ENCODE measurements at places on chromosomes 13 and 19.

DNA sequence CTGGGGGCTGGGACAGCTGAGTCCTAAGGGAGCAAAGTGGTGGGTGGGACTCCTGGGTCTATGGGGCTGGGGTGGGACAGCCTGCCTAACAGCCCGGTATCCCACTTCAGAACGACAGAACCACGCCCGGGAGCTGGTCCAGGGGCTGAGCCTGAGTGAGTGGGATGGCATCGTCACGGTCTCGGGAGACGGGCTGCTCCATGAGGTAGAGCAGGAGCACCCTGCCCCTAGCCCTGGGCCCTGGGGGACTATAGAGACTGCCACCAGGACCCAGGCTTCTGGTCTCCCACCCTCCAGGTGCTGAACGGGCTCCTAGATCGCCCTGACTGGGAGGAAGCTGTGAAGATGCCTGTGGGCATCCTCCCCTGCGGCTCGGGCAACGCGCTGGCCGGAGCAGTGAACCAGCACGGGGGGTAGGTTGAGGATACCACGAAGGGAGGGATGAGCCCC, 8.6 kb downstream of the SPHK2 start:
- DNase-seq = no peak

GRCh38 chr19:35436477-35437405, 11.3 kb upstream of the FFAR2 start:
- DNase-seq = peak; percentile 12

DNA sequence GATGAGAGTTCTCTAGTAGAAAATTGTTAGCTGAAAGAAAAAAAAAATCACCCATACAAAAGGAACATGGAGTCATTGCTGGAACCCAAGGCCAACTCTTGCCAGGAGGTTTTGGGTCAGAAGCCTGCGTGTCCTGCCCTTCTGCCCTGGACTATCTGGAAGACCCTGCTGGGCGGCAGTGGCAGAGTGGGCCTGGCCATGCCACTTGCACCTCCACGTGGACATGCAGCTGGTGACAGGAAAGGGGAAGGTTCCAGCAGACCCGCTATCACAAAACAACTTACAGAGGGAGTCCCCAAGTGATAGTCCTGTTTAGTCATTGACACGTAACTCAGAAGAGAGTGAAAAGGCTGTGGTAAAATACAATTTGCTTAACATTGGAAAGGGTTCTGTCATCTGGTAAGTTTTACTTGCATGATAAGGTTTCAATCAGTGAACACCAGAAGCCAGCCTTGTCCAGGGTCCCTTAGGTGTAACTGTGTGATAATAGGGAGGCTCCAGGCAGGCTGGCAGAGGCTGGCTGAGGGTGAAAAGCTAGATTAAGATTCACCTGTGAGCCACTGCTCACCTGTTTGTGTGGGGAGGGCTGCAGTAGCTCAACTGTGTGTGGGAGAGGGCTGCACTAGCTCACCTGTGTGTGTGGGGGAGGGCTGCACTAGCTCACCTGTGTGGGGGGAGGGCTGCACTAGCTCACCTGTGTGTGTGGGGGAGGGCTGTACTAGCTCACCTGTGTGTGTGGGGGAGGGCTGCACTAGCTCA, 47.8 kb downstream of the COL4A2 start:
- DNase-seq = no peak

DNA sequence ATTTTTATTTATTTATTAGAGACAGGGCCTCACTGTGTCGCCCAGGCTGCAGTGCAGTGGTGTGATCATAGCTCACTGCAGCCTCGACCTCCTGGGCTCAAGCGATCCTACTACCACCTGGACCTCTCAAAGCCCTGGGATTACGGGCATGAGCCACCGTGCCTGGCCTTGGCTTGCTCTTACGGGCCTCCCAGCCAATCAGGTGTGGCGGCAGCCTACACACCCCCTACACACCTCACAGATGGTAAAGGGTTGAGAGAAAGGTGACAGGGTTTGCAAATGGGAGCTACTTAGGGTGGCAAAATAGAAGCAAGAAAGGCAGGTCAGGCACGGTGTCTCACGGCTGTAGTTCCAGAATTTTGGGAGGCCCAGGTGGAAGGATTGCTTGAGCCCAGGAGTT, 1.0 kb upstream of the ZBTB32 start:
- DNase-seq = no peak

- no peak for DNase-seq
Observed at GRCh38 chr13:101695870-101696516, 243.5 kb downstream of the ITGBL1 start.

DNA sequence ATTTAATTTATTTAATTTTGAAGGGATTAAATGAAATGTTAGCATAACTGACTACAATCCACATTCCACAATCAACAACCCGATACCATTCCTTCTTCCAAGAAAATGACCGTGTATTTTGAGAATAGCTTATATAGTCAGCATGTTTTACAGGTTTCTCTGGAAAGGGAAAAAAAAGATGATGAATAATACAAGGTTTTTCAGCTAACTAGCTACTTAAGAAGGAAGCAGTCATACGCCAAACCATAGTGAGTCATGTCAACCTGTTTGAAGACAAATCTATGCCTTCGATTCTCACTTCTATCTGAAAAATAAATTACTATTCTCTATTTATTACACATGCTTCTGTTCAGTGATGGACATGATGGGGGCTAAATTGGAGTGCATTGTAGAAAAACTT, 258.6 kb downstream of the EFNB2 start:
- DNase-seq = no peak

DNA sequence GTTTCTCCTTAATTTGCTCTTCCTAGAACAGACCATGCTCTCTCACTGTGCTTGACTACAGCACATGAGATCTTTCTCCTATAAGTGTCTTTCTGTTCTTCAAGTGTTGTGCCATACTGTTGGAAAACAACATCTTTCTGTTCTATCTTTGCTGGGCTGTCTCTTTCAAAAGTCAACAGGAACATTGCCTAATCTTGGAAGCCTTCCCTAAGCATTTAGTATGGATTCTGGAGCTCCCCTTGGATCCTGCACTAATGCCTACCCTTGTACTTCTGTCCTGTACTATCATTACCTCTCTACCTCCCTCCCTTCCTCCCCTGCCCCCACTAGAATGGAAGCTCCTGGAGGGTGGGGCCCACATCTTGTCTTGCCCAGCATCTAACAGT, 26.8 kb downstream of the STARD13 start:
- no peak for DNase-seq

DNA sequence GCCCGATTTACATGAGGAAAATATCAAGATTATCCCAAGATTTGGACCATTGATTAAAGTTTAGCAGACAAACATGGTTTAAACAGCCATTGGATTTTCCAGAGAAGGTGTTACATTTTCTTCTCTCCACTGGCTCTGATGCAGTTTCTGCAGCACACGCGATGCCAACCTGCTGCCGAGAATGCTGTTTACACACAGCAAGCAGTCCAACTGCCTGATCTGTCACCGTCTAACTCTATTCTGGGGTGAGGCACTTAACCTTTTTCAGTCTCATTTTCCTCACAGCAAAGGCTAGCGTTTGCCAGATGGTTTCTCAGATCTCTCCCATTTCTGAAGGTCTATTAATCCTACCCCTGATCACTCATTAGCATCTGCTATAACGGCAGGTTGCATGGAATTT, 763.5 kb upstream of the GPC6 start:
- DNase-seq = no peak

DNA sequence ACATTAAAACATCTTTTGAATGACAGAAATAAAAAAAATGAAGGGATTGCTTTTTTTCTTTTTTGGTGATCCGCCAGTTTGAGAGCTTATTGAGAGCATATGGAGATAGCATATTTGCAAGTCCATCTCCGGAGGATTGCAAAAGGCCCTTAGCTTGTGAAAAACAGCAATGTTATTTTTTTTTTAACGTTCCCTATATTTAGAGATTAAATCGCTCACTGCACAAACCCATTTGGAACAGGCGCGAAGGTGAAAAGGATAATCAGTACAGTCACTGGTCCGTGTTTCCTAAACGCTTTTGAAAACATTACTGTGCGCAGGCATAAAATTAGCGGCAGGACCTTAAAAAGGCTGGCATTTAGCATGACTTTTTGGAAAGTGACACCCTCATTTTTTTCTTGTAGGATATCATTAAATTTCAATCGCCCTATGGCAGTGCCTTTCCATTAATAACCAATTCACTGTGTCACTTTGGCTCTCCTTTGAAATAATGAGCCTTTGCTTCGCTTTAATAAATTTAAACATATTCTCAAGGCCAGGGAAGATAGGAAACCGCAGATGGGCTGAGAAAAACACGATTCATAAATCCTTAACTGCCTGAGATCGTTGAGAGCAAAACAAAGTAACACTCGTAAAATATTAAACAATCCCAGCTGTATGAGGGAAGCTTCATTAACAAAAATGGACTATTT, 342.2 kb downstream of the DACH1 start:
- no peak for DNase-seq

- DNase-seq = no peak
Observed at GRCh38 chr19:42508892-42509444, 19.3 kb downstream of the CEACAM1 start.

GRCh38 chr19:3193256-3194105, 7.8 kb downstream of the NCLN start:
- no peak for DNase-seq

GRCh38 chr13:61728471-61728870, 312.8 kb upstream of the PCDH20 start:
- DNase-seq = no peak

- DNase-seq = no peak
Observed at GRCh38 chr13:31930490-31930889, 101.1 kb upstream of the FRY start.
